Upper lobe of left lung (tissue), 6 donors: ENCODE measurements at places on chromosomes 2 and 18. TPM values are rescaled to one million over a fixed set of nuclear protein-coding genes. Genes with fewer than 3 reads are reported as not detected.

DNA sequence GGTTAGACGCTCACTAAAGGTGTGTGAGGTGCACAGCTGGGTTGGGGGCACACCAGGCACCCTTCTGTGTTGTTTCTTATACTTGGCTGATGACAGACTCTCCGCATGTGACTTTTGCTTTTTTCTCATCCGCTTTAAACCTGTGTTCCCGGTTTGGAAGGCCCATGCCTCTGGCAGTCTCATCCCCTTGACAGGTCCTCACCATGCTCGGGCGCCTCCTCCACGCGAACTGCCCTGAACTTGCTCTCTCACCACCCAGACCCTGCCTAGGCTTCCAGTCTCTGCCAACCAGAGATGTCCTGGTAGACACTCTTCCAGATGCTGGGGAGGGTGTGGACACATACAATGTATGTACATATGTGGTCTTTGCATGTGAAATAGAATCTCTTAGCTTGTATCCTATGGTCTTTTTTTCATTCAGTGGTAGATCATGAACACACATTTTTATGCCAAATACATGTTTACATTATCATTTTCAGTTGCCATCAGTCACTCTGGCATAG lies 79.8 kb downstream of the LIMS1 start:
- no peaks in the 10 kb centered on the region for H3K27me3 ChIP-seq
- DNase-seq = no peak
- H3K4me1 ChIP-seq = peaks cover 76% of the 10 kb centered on the region
- H3K4me3 ChIP-seq = no peak overlapping the region
- H3K36me3 ChIP-seq = no peaks in the 10 kb centered on the region

DNA sequence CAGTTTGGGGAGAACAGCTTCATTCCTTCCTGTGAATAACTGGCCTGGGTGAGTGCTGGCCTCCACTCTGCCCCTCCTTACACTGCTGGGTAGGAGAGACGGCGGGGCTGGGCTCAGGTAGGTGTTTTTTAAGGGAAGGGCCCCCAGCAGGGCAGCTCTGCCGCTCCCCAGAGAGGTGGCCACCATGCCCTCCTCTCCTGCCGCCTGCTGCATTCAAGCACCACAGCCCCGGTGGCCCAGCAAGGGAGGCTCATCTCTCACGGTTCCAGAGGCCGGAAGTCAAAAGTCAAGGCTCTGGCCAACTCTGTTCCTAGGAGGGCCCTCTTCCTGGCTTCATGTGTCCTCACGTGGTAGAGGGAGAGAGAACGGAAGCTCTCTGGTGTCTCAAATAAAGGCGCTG lies 81.1 kb downstream of the SH3BP4 start:
- no peak overlapping the region for H3K27ac ChIP-seq
- no peaks in the 10 kb centered on the region for H3K27me3 ChIP-seq
- H3K4me1 ChIP-seq = no peaks in the 10 kb centered on the region
- H3K4me3 ChIP-seq = no peak overlapping the region

- H3K27me3 ChIP-seq = no peaks in the 10 kb centered on the region
- no peak overlapping the region for H3K27ac ChIP-seq
- no peak overlapping the region for H3K4me3 ChIP-seq
These were observed 108.2 kb upstream of the CAPN13 start for GRCh38 chr2:30915486-30915885.

- no peaks in the 10 kb centered on the region for H3K27me3 ChIP-seq
- DNase-seq = no peak
- H3K4me1 ChIP-seq = no peaks in the 10 kb centered on the region
- no peak overlapping the region for H3K4me3 ChIP-seq
- no peak overlapping the region for H3K27ac ChIP-seq
These were observed 17.5 kb downstream of the KIAA2012 start for GRCh38 chr2:202090530-202090929.

DNA sequence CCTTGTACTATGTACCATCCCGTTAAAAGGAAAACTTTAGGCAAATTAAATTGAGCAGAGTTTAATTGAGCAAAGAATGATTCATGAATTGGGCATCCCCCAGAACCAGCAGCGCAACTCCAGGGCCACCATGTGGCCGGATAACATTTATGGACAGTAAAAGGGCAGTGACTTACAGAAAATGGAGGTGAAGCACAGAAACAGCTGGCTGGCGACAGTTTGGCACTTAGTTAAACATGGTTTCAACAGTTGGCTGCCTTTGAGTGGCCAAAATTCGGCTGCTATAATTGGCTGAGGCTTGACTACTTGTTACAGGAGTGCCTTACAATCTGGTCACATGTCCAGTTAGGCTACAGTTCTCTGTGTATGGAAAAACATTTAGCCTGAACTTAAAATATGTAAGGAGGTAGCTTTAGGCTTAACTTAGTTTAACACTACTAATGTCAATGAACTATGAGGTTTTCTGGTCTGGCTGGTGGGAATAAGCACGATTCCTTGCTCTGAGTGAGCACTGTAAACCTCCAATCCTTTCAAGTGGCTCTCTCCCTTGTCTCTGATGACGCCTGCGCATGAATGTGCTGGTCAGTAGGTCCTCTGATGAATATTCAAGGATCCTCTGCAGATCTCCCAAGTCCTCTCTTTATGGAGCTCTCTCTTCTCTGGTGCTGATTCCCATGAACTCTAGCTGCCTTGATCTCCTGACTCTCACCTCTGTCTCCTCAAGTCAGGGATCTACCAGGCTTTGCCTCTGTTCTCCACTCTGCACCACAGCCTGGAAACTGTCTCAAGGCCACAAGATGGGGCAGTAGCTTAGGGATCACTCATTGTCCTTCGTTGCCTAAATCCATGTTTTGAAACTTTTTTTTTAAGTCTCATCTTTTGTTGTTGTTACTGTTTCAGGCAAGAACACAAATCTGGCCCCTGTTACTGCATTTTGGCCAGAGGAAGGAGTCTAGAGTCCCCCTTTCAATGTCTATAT lies 24.4 kb upstream of the RAB31 start:
- DNase-seq = no peak
- H3K4me1 ChIP-seq = peaks cover 8% of the 10 kb centered on the region
- H3K36me3 ChIP-seq = no peaks in the 10 kb centered on the region
- H3K27me3 ChIP-seq = no peaks in the 10 kb centered on the region
- peak overlapping the region; percentile 54 for H3K27ac ChIP-seq
- H3K4me3 ChIP-seq = no peak overlapping the region

GRCh38 chr18:58646334-58646862 lies 17.5 kb upstream of the ALPK2 start:
- H3K27me3 ChIP-seq = no peaks in the 10 kb centered on the region
- no peaks in the 10 kb centered on the region for H3K4me1 ChIP-seq
- no peak for DNase-seq
- H3K4me3 ChIP-seq = no peak overlapping the region
- H3K27ac ChIP-seq = no peak overlapping the region

GRCh38 chr2:54092940-54093339 lies 22.5 kb upstream of the ACYP2 start:
- no peak for DNase-seq
- H3K27ac ChIP-seq = no peak overlapping the region
- no peak overlapping the region for H3K4me3 ChIP-seq
- H3K36me3 ChIP-seq = no peaks in the 10 kb centered on the region

DNA sequence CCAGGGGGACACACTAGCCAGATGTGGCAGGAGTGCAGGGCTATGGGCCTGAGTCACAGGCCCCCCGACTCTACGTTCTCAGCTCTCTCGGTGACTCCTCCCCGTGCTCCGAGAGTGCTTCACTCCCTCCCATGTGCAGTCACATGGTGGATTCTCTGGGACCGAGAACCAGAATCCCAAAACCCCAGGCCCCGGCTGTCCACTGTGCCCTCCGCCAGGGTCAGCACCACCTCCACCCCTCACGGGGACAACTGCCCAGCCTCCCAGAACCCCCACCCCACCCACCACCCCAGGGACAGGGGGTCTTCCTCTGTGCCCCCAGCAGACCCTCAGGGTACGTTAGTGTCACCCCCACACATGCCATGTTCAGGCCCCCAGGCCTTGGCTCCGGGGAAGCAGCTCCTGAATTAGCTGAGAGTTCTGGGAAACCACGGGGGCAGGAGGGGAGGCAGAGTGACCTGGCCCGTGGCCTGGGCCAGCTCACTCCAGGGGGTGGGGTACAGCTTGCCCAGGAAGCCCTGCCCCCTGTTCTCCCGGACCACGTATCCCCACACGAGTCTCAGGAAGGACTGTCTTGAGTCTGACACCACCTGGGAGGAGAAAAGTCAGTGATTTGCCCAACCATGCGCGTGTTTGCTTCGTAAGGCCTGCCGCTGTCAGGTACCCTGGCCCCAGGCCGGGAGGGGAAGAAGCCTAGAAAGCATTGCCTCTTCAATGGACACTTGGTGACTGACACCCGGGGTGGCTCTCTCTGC lies 4.4 kb downstream of the RAMP1 start:
- H3K4me3 ChIP-seq = no peak overlapping the region
- H3K4me1 ChIP-seq = peaks cover 18% of the 10 kb centered on the region
- H3K36me3 ChIP-seq = no peaks in the 10 kb centered on the region
- no peak for DNase-seq
- no peaks in the 10 kb centered on the region for H3K27me3 ChIP-seq

DNA sequence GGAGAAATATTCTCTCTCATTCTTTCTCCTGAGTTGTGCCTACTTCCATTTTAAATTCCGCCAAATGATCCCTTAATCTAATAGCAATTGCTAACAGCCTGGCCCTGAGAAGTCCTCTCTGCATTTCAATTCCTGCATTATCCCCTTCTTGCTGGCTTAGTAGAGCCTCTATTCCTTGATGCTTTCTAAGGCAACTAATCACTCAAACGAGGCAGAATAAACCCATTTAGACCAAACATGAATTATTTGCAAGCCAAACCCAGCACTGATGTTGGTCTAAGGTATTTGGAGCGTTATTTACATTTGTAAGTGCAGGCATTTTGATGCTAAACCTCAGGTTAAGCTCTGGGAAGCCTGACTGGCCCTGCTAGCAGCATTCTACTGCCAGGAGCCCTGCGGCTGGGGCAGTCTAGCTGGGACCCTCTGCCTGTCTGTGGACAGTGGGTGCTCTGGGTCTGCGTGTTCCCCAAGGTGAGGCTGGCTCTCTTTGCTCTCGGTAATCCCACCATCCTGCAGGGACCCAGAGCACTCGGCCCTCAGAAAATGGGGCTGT lies 173.1 kb upstream of the HS6ST1 start:
- no peaks in the 10 kb centered on the region for H3K27me3 ChIP-seq
- no peaks in the 10 kb centered on the region for H3K4me1 ChIP-seq
- no peak overlapping the region for H3K27ac ChIP-seq
- no peak for DNase-seq

GRCh38 chr2:57881998-57882888 lies 164.4 kb upstream of the VRK2 start:
- no peaks in the 10 kb centered on the region for H3K36me3 ChIP-seq
- H3K4me3 ChIP-seq = no peak overlapping the region
- no peak for DNase-seq
- no peak overlapping the region for H3K27ac ChIP-seq
- H3K27me3 ChIP-seq = no peaks in the 10 kb centered on the region

GRCh38 chr2:201258666-201259615 lies 1.4 kb upstream of the CASP8 start:
- H3K27ac ChIP-seq = peak overlapping the region; percentile 94
- DNase-seq = no peak
- H3K36me3 ChIP-seq = no peaks in the 10 kb centered on the region
- H3K27me3 ChIP-seq = no peaks in the 10 kb centered on the region
- H3K4me1 ChIP-seq = peaks cover 52% of the 10 kb centered on the region
- H3K4me3 ChIP-seq = peak overlapping the region; percentile 53

The C2orf66 gene
- total RNA-seq = 1.2 TPM

The SP9 gene
- not detected for total RNA-seq

The PIEZO2 gene
- 7.2 TPM for total RNA-seq

The GATA6 gene
- total RNA-seq = 35.4 TPM

The TMEM163 gene
- 27.2 TPM for total RNA-seq

The SAG gene
- total RNA-seq = not detected

The IL36A gene
- not detected for total RNA-seq

The GPR35 gene
- total RNA-seq = 6.0 TPM

The SPIRE1 gene
- 59.5 TPM for total RNA-seq
